SK-N-SH (cell line): ENCODE measurements at places on chromosomes 2 and 18. TPM values are rescaled to one million over a fixed set of nuclear protein-coding genes. Genes with fewer than 3 reads are reported as not detected.

THSD7B gene
- polyA plus RNA-seq: 0.02 TPM in 1 of 2 replicates, not detected in the other

GLS gene
- 37.2 and 58.5 TPM in 2 replicates for polyA plus RNA-seq

CMPK2 gene
- 0.86 and 1.1 TPM in 2 replicates for polyA plus RNA-seq

UGT1A8 gene
- not detected in 2 replicates for polyA plus RNA-seq

DNA sequence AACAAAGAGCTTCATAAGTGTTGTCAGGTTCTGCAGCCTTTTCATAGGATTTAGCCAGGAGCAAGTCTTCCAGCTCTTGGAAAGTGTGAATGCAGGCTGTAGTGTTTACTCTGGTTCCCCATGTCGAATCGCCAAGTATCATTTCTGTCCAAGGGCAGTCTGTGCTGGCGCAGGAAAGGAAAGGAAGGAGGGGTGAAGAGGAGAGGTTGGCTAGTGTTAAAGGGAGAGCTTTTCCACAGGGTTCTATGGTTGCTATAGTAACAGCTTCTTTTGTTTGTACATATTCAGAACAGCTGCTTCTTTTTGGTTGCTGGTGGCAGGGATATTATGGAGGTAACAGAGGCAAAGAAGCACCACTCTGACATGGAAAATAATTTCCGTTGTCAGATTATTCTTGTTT, 69.9 kb downstream of the KCNH7 start:
- no peak for DNase-seq

DNA sequence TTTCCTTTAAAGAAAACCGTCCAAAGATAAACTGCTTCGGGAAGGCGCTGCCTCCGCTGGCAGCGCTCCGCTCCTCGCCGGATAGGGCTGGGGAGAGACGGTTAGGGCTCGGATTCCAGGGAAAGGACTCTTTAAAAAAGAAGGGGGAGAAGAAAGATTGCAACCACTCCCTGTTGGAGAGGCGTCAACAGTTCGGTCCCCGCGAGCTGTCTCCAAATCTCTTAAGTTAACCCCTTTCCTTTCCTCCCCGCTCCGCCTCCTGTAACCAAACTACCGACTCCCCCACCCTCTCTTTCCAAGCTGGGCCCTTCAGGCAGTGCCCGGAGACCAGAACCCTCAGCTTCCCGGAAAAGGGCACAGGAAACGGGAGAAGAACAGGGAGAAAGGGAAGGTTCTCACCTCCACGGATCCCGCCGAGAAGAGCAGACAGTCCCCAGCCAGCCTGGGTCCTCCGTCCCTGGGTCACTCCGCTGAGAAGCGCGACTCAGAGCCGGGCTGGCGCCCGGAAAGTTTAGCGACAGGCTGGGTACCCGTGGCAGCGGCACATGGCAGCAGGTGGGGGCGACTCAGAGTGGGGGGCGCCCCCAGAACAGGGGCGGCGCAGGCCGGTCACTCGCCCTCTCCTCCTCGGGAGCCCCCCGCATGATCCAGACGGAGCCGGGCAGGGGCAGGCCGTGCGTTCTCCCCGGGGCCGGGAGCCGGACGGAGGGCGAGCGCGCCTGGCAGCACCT, 675 bp downstream of the FZD5 start:
- no peak for DNase-seq

DNA sequence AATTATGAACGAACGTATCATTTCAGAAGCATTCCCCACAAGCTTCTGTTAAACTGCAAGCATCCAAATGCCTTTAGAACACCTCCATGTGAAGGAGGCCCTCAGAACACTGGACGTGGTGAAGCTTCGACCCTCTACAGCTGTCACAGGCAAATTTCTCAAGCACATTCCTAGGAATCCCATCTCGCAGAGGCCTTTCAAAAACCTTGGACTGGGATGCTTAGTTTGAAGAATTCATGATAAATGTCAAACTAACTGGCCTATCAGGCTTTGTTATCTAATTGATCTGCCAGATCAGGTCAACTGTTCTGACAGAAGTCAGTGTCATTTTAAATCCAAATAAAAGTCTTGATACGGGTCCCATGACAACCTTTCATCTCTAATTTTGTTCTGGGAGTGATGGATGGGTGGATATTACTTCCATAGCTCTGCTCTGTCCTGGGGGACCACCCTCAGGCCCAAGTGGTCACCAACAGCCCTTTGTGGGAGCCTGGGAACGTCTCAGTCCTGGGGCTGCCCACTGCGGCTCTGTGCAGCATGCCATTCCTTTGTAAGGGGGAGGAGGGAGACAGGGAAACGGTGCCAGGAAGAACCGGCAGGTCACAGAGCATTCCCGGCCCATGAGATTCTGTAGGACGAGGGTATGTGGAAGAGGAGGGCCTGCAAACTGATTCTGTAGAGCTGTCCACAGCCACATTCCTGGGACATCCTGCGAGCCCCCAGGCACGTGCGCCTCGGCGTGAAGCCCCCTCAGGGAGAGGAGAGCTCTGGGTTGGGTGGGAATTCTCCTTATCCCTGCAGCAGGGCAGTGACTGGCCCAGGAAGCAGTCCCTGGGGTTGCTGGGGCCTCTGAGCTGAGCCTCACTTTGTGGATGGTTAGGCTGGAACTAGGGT, 59.1 kb upstream of the PXDN start:
- DNase-seq: no peak

DNA sequence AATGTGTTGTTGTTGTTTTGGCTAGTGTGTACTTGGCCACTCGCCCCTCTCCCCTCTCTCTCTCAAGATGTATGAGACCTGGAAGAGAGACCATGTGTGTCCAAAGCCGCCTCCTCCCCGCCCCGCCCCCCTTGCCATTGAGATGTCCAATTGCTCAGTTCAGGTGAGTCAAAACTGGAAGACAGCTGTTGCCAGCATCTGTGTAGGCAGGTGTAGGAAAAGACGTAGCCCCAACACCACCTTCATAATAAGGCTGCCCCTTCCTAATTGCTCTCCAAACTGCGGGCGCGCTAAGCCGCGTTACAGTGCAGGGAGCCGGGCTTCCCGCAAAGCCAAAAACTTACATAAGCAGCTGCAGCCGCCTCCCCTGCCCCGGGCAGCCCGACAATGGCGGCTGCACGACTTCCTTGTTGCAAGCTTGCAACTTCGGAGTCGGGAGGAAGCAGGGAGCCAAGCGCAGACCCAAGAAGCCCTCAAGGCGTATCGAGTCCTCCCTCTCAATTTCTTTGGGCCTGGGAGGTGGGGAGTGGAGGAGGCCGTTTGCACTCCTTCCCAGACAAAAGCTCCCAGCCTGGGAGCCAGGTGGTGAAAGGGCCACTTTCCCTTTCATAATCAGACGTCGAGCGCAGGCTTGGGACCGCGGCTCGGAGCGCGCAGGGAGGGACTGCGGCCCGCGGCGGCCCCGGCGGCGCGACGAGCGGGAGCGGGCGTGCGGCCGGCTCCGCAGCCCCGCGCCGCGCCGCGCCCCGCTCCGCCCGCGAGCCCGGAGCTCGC, 882 bp downstream of the ZBTB14 start:
- DNase-seq: peak; percentile 6

GRCh38 chr2:204608237-204608939, 63.1 kb downstream of the PARD3B start:
- no peak for DNase-seq

GRCh38 chr2:127072970-127073369, 34.0 kb downstream of the BIN1 start:
- peak; percentile 94 for DNase-seq

- no peak for DNase-seq
These were observed 1.8 kb downstream of the MEMO1 start for GRCh38 chr2:32008805-32009515.

DNA sequence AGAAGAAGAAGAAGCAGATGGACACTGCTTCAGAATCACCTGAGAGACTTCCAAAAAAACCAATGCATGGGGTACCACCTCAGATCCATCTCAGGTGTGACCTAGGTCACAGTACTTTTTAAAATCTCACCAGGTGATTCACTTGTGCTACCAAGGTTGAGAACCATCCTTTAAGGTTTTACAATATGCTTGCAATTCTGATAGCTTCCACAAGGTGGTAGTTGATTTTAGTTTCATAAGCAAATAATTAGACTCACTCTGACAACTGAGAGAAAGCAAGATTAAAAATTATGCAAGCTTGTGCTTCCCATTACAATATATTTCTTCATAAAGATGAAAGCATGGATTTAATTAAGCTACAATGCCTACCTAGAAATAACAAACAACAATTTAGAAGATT, 355.1 kb downstream of the EN1 start:
- no peak for DNase-seq

- DNase-seq: peak; percentile 79
These were observed 573 bp downstream of the IGFBP2 start for GRCh38 chr2:216633616-216634369.

GRCh38 chr2:184551626-184552025, 46.7 kb upstream of the ZNF804A start:
- DNase-seq: no peak

DNA sequence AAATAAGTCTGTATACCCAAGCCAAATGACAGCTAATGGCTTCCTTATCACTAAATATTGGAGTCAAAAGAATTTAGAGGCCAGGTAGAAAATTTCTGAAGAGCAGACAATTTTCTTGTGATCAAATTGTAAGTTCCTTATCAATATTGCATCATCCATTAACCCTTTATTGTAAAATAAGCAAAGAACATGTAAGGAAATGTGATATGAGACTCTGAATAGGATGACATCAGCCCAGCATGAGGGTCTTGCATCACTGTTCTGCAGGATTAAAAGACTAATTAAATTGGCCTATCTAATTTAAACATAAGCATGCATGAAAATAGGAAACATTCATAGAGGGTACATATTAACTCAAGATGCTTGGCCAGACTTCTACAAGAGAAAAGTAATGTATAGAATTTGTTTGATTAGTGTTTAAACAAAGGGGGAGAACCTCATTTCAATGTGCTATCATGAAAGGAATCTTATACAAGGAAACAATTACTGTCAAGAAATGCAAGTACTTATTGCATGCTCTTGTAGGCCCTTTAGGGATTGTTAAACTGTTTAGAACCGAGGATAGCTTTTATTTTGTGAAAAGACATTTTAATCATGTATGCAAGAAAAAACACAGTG, 302.9 kb downstream of the PRKCE start:
- DNase-seq: no peak

DNA sequence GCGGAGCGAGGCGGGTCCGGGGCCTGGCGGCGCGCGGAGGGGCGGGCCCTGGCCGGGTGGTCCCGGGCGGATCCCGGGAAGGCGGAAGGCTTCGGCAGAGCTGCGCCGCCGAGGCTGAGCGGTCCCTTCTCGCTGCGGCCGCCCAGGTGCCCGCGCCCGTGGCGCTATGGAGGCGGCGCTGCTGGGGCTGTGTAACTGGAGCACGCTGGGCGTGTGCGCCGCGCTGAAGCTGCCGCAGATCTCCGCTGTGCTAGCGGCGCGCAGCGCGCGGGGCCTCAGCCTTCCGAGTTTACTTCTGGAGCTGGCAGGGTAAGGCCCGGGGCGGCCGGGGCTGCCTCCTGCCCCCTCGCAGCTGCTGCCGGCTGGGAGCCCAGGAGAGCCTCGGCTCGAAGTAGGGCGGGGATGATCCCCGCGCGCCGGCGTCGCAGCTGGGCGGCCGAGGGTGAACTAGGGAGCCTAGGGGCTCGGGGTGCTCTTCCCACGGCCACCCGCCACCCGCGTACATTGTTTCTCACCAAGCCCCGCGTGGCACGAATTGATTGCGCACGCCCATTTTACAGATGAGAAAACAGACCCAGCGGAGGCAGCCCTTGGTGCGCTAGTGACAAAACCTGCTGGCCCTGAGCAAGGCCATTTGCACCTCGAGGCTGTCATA, at the start of gene SLC66A3:
Gene SLC66A3, plus strand, starts transcription at position 87 of the 655 bp plus-strand sequence. Its CDS starts 80 bp downstream, at position 167.
- no peak for DNase-seq

DNA sequence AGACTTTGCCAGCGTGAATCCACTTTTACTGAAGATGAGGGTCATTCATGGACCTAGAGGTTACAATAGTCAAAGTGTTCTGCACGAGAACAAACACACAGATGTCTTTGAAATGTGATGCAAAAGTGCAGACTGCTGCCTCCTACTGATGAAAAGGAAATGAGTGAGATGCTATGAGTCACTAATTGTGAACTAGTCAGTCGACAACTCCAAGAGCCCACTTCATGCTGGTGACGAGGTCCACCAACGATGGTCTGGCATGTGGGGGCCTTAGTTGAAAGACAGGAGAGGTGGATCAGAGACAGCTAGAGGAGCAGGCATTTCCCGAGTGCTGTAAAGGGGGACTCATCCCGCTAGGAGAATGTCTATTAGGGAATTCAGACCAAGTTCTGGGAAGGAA, 17.1 kb upstream of the ZNF236 start:
- DNase-seq: no peak

DNA sequence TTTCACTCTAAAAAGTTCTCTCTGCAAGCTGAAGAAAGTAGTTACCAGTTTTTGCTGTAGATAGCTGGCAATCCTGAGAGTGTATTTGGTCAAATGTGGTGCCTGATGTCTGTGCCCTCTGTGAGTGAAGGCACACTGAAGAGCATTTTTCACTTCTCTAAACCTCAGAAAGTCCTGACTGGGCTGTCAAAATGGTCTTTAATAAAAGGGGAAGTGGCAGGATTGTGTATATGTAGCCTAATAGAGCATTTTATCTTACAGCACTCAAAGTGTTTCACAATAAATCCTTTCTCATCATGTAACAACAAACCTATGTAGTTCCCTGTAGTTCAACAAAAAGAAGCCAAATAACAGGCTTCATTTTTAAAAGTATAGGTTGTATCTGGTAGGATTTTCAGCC, 1552.3 kb upstream of the SLC39A10 start:
- DNase-seq: no peak

DNA sequence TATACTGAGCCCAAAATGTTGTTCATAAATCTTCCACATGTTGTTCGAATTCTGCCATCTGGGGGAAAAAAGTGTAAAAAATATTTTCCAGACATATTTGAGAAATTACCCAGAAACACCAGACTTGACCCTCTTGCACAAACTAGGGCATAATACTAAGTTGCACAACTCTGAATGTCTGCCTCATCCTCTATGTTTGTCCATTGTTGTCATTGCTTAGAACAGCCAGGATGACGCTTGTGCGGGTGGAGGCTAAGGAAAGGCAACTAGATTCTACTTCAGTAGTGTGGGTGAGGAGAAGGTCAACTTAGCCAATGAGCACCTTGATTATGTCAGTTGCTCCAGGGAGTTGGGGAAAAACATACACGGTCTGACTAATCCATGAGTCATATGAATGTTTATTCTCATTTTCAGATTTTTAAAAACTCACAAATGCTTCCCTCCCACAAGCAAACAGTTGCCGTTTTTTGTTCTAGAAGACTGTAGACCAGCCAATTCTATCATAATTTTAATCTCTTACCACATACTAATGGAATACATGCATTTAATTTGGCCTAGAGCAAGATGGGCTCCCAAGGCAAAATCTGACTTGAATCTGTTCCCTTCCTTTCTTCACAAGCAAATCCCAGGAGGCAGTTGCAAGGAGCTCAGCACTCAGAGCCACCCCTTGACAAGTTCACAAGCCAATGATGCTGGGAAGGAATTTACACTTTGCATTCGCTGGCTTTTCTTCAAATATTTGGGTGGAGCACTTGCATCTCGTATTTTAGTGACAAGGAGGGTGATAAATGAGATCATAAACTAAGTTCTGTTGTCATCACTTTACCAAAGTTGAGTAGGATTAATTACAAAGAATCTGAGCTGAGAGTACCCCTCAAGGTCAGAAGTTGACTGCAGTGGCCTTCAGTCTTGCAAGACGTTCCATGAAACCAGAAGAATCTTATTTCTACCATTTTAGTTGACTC, 163.2 kb upstream of the TWIST2 start:
- DNase-seq: no peak
